T-helper 22 cell (primary cell): ENCODE measurements at places on chromosomes 3 and 15.

DNA sequence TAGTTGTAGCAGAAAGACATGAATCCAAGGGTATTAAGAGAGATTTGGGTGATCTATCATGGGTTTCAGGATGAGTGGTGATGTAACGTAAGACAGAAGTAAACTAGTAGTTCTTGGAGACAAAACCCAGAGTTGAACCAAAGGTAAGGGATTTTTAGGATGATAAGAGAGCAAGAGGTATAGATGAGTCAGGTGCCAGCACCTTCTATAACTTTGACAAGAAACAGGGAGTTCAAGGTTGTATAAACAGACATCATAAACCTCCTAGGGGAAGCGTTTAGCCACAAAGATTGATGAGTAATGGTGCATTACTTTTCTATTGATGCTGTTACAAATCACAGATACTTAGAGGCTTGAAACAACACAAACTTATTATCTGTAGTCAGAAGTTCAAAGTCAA, 447.3 kb upstream of the ARHGEF26 start:
- DNase-seq: no peak

- DNase-seq: no peak
Measured at GRCh38 chr3:153752405-153753027, 368.7 kb upstream of the ARHGEF26 start.

DNA sequence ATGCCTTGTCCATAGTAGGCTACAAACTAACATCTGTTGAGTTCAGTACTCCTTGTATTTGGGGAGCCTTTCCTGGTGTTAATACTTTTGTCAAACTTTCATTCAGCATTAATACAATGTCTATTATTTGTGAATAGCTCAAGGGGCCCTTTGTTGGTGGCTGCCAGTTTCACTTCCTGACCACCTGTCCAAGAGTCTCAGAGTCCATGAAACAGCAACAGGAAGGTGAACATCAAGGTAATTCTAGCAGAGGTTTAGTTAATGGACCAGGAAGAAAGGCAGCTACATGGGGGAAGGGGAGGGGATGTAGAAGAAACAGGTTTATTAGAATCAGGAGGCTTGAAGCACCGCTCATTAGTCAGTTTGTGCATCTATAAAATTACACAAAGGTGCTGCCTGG, 386.9 kb downstream of the PDCD6IP start:
- DNase-seq: no peak

DNA sequence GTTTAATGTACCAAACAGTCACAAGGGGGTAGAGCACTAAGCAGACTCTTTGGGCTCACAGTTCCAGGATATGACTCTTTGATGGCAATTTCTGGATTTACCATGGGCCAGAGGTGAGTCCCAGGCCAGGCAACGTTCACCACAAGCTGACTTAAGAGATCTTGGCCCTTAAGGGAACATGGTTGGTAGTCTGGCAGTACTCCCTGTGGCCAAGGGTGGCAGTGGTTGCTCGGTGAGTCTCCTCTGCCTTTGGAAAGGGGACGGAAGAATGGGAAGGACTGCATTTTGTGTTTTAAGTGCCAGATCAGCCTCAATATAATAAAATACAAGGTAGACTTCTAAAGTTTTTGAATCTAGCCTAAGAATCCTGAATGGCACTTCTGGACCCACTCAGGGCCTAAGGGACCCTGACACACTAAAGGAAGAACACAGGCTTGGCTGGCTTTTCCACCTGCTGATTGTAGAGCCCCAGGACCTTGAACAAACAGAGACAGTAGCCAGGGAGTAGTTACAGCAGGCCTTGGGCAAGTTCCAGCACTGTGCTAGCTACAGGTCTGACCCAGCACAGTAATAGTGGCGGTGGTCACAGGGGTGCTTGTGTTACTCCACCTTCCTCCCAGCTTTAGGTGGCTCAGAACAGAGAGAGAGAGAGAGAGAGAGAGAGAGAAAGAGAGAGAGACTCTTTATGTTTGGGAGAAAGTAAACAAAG, 730.7 kb upstream of the ALCAM start:
- no peak for DNase-seq

DNA sequence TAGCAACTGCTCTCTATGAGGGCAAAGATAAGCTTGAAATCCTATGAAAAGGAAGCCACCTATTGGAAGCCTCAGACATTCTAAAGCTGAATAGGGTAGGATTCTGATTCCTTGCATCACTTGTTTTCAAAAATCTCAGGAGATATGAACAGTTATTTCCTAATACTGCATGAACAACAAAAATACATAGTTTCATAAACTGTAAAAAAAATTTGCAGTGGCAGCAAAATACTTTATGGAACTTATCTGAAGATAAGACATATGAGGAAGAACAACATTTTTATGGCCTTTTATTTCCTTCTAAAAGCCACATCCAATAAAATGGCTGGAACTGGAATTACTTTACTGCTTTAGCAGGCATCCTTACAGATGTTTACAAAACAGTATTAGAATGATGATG, 29.9 kb downstream of the AP3S2 start:
- DNase-seq: no peak

DNA sequence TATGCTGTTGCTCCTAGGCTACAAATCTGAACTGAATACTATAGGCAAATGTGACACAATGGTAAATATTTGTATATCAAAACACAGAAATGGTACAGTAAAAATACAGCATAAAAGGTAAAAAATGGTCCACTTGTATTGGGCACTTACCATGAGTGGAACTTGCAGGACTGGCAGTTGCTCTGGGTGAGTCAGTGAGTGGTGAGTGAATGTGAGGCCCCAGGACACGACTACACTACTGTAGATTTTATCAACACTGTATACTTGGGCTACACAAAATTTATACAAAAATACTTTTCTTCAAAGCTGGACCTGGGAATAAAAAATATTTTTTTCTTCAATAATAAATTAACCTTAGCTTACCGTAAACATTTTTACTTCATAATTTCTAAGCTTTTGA, 41.6 kb upstream of the DUT start:
- no peak for DNase-seq

GRCh38 chr3:186670155-186670554, 4.3 kb downstream of the HRG start:
- no peak for DNase-seq

DNA sequence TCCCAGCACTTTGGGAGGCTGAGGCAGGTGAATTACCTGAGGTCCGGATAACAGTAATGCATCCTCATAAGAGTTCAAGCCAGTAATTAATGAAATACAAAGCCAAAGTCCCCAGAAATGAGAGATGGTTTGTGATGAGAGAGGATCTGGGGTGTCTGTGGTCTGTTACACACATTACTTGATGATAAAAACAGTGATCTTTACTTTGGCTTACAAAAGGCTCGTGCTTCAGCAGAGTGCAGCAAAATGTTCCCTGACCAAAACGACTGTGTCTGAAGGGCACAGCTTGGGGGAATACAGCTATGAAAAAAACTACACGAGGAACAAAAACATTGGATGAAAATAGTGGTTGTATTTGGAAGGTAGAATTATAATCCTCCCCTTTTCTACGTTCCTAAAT, 40.9 kb downstream of the CRTC3 start:
- DNase-seq: no peak

- no peak for DNase-seq
Measured at GRCh38 chr3:4552811-4553210, 59.7 kb downstream of the ITPR1 start.

DNA sequence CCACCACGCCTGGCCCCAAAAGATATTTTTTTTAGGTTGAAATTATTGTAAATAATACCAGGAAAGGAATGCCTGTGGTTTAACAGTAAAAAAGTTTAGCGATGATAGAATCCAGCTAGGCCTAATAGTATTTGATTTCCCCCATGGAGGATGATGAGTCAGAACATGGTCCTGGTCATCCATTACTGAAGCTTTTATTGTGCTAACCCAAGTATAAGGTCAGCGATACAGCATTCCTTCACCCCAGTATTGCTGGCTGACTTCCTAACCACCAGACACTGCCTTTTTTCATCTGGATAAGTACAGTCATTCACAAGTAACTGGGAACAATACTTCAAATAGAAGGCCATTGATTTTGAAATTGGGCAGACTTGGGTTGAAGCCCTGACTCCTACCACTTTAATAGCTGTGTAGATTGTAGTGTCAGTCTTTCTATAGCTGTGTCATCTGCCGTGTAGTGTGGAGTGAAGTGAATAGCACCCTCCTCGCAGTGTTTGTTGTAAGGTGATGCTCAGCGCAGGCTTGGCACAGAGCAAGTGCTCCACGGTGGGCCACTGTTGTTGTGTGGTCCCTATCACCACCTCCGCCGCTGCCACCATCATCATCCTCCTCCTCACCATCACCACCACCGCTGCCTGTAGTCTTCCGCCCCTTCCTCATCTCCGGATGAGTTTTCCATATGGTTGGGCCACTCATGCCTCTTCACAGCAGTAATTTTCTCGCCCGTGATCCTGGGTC, 436.0 kb upstream of the TPM1 start:
- no peak for DNase-seq
